ENCODE measurements at places on chromosomes 7 and 10.
A peak's percentile ranks its signal among the peaks of the same experiment; 100 is the strongest.

DNA sequence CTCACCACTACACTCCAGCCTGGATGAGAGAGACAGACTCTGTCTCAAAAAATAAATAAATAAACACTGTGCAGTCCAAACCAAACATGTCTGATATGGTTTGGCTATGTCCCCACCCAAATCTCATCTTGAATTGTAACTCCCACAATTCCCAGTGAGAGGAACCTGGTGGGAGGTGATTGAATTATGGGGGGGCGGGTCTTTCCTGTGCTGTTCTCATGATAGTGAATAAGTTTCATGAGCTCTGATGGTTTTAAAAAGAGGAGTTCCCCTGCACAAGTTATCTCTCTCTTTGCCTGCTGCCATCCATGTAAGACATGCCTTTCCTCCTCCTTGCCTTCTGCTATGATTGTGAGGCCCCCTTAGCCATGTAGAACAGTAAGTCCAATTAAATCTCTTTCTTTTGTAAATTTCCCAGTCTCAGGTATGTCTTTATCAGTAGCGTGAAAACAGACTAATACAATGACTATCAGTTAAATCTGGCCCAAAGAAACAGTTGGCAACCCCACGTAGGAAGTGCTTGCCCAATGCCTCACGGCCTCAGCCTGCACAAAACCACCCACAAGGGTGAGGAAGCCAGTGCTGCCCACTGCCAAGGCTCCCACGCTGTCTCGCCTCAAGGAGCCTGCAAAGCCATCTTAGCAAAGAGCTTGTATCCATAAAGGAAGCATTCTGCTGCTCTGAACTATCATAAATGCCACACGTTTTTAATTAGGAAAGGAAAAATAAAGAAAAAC lies 64.7 kb downstream of the PIK3AP1 start:
- DNase-seq = no peak

GRCh38 chr7:73560109-73560835 lies 2.8 kb upstream of the BCL7B start:
- DNase-seq = no peak

GRCh38 chr10:29252811-29253689 lies 35.8 kb upstream of the LYZL1 start:
- no peak for DNase-seq

DNA sequence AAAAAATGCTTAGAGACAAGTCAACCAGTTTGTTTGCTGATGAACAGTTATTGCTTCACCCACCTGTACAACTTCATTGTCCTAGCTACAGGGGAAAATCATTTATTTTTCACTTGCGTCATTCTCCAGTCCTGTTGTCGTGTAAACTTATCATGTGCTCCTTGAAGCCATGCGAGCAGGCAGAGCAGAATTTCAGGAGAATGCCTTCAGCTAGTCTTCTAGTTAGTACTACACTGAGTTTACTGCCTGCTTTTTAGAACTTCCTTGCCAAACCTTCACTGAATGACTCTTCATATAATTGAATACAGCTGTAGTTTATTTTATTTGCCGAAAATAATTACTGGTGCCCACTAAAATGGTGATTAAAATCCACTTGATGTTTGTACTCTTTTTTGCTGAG lies 15.6 kb downstream of the RPA3 start:
- no peak for DNase-seq

- no peak for DNase-seq
Measured at GRCh38 chr7:67549126-67549525, 552.5 kb downstream of the TYW1 start.

GRCh38 chr10:60944058-60944909 lies at the start of gene RHOBTB1:
TSS of gene RHOBTB1 (minus strand) at chr10:60944185. CDS start at chr10:60911542, 32,643 bp downstream.
- peak; percentile 43 for DNase-seq

All from NCI-H510A (cell line).